ENCODE measurements at places on chromosomes 12 and 14.

DNA sequence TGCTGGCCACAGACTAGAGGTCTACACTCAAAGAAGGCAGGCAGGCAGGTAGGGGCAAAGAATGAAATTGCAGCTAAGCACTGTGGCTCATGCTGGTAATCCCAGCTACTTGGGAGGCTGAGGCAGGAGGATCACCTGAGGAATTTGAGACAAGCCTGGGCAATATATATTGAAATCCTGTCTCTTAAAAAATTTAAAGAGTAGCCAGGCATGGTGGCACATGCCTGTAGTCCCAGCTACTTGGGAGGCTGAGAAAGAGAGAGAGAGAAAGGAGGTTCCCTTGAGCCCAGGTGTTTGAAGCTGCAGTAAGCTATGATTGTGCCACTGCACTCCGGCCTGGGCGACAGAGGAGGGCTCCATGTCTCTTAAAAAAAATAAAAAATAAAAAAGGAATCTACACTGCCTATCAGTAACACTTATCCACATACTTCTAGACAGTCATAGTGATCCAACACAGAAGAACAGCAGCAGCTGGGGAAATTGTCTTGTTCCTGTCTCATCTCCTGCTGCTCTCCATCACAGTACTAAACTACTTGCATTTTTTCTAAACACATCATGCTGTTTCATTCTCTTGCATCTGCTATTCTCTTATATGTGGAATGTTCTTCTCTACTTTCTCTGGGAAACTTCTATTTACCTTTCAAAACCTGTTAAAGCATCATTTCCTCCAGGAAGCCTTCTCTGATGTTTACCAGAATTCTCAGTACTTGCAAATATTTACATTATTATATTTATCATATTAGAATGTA lies 57.2 kb downstream of the ATF7 start:
- no peak for DNase-seq

DNA sequence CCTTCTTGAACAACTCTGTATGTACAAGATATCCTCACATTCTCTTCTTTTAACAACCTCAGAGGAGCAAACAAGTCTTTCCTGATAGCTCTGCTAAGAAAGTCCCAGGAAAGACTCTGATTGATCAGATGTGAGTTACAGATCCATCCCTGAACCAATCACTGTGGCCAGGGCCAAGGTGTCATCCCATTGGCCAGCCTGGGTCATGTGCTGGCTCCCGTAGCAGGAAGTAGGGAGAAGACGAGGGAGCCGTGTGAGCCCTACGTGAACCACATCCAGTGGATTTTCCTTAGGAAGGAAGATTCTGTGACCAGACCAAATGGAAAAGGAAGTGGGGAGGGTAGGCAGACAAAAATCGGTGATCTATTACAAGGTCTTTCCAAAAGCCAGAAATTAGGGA lies 5.6 kb downstream of the P2RX7 start:
- no peak for DNase-seq

- no peak for DNase-seq
These were observed 48.8 kb upstream of the ESRRB start for GRCh38 chr14:76326918-76327689.

DNA sequence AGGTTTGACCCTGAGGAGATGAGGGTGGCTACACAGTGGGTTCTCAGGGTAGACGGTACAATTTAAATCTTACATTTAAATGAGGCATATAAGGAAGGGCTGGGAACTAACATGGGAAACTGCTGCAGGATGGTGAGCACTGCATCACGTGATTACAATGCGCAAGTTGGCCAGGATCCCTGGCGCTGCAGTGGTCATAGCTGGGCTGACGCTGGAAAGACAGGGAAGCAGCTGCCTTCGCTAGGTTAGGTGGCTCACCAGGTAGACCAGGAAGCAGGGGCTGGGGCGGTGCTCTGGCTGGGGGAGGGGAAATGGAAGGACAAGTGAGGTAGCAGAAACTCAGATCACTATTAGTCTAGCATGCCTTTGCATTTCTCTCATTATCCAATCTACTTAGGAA lies 149.9 kb downstream of the FOXN3 start:
- DNase-seq, result no peak

- no peak for DNase-seq
These were observed 2.3 kb upstream of the ITGA5 start for GRCh38 chr12:54421175-54421878.

DNA sequence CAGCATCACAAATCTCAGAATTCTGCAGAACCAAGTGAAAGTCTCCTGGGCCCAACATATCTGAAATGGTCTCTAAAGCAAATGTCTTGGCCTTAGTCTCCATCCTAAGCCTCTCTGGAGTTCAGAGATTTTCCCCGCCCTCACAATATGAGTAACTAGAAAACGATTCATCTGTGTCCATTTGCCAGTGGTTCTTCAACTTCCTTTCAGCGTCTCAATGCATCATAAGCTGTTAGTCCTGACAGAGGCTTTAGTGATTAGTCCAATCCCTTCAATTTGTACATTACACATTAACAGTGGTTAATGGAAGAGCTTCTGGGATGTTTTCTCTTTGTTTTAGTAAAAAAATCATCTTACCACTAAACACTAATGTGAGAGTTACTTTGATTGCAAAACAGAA lies 17.4 kb downstream of the NPC2 start:
- no peak for DNase-seq

DNA sequence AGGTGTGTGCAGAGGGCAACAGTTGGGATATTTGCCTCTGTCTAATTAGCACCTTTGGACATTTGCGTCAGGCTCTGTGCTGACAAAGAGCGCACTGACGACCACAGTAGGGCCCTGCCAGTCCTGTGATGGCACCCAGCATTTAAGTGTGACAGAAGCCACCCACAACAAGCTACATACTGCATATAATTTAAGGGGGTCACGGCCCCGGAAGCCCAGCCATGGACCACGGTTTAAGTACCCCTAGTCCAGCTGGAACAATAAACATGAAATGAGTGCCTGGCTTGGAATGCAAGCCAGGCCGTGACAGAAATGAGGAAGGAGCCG lies 16.8 kb upstream of the DYNC1H1 start:
- DNase-seq, result no peak

All from stimulated activated CD8-positive, alpha-beta memory T cell treated with anti-CD3 and anti-CD28 coated beads, Interleukin-2, amount 100 ng/mL, for 1 hour (primary cell).